Activated CD4-positive, alpha-beta T cell treated with anti-CD3 and anti-CD28 coated beads, Interleukin-2, amount 10 ng/mL, durations not matched to agents 24 days and 14 days (primary cell): ENCODE measurements at places on chromosomes 1 and 21. TPM values are rescaled to one million over a fixed set of nuclear protein-coding genes. Genes with fewer than 3 reads are reported as not detected.
A peak's percentile ranks its signal among the peaks of the same experiment; 100 is the strongest.

DNA sequence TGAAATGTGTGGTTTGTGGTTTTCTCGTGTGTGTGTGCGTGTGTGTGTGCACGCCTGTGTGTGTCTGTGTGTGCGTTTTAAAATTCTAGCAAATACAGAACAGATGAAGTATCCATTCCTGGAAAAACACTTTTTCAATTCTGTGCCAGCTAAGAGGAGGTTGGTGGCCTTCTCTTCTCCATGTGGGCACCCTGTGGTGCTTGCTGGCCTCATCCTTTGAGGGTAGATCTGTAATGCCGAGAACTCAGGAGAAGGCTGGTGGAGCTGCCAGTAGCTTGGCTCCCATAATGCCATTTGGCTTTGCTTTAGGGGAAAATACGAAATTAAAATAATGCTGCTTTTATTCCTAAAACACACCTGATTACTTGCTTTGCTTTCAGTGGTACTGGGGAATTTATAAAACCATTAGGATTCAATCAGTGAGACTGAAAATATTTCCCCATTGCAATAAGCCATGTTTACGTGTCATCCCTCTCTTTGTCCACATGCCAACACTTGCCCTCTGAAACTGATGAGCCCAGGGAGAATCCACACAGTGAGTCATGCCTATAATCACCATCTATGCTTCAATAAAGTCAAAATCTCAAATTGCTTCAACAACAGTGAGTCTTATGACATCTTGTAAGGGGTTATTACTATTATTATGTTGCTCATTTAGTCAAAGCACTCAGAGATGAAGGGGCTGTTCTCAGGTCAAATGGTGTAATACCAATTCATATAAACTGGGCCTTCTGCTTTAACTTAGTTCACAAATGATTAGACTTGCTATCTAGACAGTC lies 39.2 kb downstream of the ABCA4 start:
- peaks cover 30% of the 10 kb centered on the region for H3K27me3 ChIP-seq
- no peak overlapping the region for H3K27ac ChIP-seq
- no peaks in the 10 kb centered on the region for H3K36me3 ChIP-seq
- no peak for DNase-seq
- no peak overlapping the region for H3K4me3 ChIP-seq

DNA sequence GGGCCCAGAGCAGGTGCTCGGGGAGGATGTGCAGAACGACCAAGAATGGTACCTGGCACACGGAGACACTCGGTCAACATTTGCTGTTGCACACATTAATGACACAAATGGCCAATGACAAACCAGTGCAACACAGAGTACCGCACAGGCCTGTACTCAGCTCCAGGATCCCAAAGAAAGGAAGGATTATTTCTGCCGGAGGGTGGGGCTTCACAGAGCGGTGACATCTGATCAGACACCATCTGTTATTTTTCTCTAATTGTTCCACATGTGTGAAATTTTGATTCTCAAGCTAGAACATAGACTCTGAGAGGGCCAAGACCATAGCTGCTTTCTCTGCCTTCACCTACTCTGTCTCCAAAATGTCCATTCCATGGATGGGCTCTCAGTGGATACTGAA lies 100.4 kb downstream of the MRPL37 start:
- peaks cover 50% of the 10 kb centered on the region for H3K4me1 ChIP-seq
- DNase-seq, result no peak
- no peak overlapping the region for H3K27ac ChIP-seq
- no peaks in the 10 kb centered on the region for H3K27me3 ChIP-seq
- peaks cover 5% of the 10 kb centered on the region for H3K36me3 ChIP-seq
- H3K4me3 ChIP-seq, result no peak overlapping the region

GRCh38 chr1:33322109-33322508 lies 1.2 kb upstream of the A3GALT2 start:
- no peak for DNase-seq
- H3K4me3 ChIP-seq, result no peak overlapping the region
- H3K27me3 ChIP-seq, result peaks cover 3% of the 10 kb centered on the region
- no peaks in the 10 kb centered on the region for H3K4me1 ChIP-seq
- peaks cover 22% of the 10 kb centered on the region for H3K36me3 ChIP-seq

DNA sequence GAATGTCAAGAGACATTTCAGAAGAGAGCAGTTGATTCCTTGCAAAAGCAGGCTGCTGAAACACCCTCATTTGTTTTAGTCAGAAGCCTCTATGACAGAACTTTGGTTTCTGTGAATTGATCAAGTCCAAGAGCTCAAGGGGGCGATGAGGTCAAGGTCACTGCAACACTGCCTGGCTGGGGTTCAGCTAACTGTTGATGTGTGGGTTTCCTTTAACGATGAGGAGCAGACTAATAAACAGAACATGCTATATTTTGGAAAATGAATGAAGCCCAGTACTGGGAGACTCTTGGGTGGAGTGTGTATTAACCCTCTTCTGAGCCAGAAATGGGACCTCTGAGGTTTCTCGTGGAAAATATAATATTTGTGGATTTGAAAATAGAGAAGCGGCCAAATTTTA lies 109.3 kb downstream of the ZC3H11B start:
- H3K4me3 ChIP-seq, result no peak overlapping the region
- no peaks in the 10 kb centered on the region for H3K36me3 ChIP-seq
- no peak for DNase-seq
- H3K27ac ChIP-seq, result no peak overlapping the region
- peaks cover 2% of the 10 kb centered on the region for H3K27me3 ChIP-seq

DNA sequence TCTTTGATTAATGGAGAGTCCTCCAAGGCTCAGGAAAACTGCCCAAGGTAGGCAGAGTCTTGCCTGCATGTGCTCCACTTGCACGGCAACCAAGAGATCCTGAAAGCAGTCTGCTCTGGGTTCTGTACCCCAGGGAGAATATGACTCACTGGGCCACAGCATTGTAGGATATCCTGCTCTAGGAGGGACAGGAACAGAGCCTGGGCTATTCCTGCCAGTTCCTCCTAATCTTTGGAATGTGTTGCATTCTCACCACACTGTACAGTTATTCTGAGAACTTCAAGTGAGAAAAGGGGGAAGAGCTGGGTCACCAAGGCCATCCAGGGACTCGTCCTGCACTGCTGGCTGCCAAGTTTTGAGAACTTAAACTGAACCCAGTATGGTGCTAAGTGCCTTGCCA lies 278.5 kb downstream of the MATN1 start:
- H3K4me3 ChIP-seq, result no peak overlapping the region
- H3K27ac ChIP-seq, result no peak overlapping the region
- H3K36me3 ChIP-seq, result no peaks in the 10 kb centered on the region

DNA sequence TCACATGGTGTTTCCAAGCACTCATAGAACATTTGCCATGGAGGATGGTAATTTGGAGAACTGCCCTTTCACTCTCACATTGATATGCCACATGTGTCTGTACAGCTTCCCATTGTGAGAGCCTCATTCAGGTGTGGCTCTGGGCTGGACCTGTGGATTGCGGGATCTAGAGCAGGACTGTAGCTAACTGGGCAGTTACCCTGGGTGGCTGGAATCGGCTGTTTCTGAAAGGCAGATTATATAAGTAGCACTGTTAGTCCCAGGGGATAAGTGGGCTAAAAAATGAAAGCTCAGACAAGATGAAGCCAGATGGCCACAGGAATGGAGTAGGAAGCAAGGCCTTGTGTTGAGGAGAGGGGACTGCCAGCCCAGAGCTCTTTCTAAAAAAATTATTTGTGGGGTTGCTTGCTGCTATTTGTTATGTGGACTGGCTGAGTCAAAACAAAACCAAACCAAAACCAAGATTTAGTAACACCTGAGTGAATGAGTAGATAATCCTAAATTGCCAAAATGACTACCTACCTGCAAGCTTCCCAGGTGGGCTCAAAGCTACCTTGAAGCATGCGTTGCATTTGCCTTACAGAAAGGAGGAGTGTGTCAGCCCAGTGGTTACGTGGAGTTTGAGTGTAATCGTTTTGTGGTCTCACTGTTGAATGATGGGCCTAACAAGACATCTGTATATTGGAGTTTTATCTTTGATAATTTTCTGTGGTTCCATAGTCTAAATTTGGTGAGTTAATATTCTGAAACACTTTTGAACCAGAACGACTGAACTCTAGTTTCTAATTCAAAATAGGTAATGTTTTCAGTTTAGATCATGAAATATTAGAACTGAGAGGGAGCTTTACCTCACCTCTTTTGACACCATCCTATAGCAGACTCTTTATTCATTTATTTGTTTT lies 58.0 kb downstream of the SDCCAG8 start:
- no peak overlapping the region for H3K4me3 ChIP-seq
- H3K4me1 ChIP-seq, result peaks cover 6% of the 10 kb centered on the region
- H3K27ac ChIP-seq, result no peak overlapping the region
- peaks cover 7% of the 10 kb centered on the region for H3K36me3 ChIP-seq
- H3K27me3 ChIP-seq, result no peaks in the 10 kb centered on the region
- no peak for DNase-seq

GRCh38 chr21:45555557-45556301 lies 13.5 kb upstream of the SLC19A1 start:
- peaks cover under 1% of the 10 kb centered on the region for H3K27me3 ChIP-seq
- DNase-seq, result peak; percentile 84
- H3K27ac ChIP-seq, result peak overlapping the region; percentile 49
- H3K4me1 ChIP-seq, result peaks cover 18% of the 10 kb centered on the region
- H3K36me3 ChIP-seq, result no peaks in the 10 kb centered on the region

DNA sequence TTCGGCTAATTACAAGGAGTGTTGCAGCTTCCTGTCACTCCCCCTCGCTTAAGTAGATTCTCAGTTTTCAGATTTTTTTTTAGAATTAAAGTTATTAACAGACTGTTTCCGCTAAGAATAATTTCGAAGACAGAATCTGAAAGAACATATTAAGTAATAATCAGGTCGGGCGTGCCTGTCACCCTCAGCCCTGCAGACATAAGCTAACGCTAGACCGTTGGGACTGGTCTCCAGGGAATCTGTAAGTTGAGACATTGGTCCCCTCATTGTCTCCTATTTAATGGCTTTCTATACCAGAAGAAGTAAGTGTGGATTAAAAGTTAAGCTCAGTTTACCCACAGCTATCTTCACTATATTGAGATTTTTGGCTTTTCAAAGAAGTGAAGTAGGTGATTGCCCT lies 14.5 kb downstream of the NMNAT1 start:
- H3K36me3 ChIP-seq, result no peaks in the 10 kb centered on the region
- no peak for DNase-seq
- H3K27ac ChIP-seq, result no peak overlapping the region
- no peaks in the 10 kb centered on the region for H3K27me3 ChIP-seq
- no peak overlapping the region for H3K4me3 ChIP-seq

DNA sequence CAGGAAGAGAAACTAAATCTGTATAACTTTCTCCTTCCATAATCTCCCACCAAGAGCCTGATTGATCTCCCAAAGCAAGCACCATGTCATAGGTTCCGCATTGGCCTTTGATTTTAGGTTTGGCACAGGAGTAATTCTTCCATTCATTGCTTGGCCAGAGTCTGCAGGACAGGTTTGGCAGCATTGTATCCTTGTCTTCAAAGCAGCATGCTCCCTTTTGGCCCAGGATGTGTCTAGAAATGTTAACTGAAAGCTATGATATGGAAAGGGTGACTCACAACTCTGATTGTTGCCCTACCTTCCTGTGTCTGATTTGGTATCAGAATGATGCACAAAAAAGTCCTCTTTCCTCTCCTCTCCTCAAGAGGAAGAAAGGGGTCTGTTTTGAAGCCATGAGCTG lies 824.3 kb upstream of the PRMT6 start:
- H3K4me1 ChIP-seq, result no peaks in the 10 kb centered on the region
- H3K27ac ChIP-seq, result no peak overlapping the region
- DNase-seq, result no peak
- no peaks in the 10 kb centered on the region for H3K36me3 ChIP-seq
- no peaks in the 10 kb centered on the region for H3K27me3 ChIP-seq

DNA sequence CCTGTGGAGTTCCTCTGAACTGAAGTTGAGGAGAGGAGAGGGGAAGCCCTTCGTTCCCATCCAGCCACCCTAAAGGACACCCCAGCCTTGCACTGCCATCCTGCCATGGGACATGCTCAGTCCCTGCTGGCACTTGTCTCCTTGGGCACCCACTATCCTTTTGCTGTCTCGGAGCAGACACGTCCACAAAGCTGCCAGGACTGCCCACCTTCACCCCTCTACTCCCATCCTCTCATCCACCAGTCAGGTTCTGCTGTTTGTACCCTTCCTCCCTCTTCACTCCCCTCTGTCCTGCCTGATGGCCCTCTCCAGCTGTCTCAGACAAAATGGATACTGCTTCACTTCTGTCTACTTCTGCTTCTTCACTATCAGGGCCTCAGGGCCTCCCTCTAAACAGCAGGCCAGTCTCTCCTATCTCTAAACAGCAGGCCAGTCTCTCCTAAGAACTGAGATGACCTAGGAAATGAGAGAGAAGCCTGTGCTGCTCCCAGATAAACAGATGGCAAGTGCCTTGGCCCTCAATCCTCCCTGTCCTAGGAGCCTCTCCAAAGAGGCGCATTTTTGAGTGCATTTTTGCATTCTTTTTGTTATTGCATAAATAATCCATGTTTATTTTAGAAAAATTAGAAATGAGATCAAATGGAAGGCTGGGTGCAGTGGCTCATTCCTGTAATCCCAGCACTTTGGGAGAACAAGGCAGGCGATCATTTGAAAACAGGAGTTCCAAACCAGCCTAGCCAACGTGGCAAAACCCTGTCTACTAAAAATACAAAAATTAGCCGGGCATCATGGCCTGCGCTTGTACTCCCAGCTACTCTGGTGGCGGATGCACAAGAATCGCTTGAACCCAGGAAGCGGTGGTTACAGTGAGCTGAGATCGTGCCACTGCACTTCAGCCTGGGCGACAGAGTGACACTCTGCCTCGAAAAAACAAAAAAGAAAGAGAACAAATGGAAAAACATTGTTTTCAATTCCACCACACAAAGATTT lies 4.4 kb upstream of the PYCR2 start:
- DNase-seq, result peak; percentile 72
- peak overlapping the region; percentile 77 for H3K27ac ChIP-seq
- H3K4me3 ChIP-seq, result no peak overlapping the region

- peaks cover 19% of the 10 kb centered on the region for H3K4me1 ChIP-seq
- no peak overlapping the region for H3K27ac ChIP-seq
- no peaks in the 10 kb centered on the region for H3K27me3 ChIP-seq
- no peak for DNase-seq
- peaks cover 34% of the 10 kb centered on the region for H3K36me3 ChIP-seq
- H3K4me3 ChIP-seq, result no peak overlapping the region
These were observed 11.5 kb downstream of the TRAPPC3 start for GRCh38 chr1:36137776-36138175.

- H3K4me1 ChIP-seq, result peaks cover 15% of the 10 kb centered on the region
- no peaks in the 10 kb centered on the region for H3K27me3 ChIP-seq
- no peak within 1 kb of the TSS for H3K27ac ChIP-seq
- no peak for DNase-seq
- no peaks in the 10 kb centered on the region for H3K36me3 ChIP-seq
These were observed at the start of gene TIE1 for GRCh38 chr1:43300378-43301094. TSS of gene TIE1 (plus strand) at chr1:43300982. CDS start at chr1:43301072, 90 bp downstream.

- no peak overlapping the region for H3K4me3 ChIP-seq
- H3K27ac ChIP-seq, result no peak overlapping the region
These were observed 27.2 kb downstream of the CTTNBP2NL start for GRCh38 chr1:112423207-112423606.

ICOSLG gene
- 7.6 and 8.3 TPM in 2 replicates for total RNA-seq

GJC2 gene
- 0.69 and 0.96 TPM in 2 replicates for total RNA-seq

PRAMEF27 gene
- not detected in 2 replicates for total RNA-seq

FGR gene
- 0.19 and 0.21 TPM in 2 replicates for total RNA-seq

LAMC1 gene
- 0.30 and 0.33 TPM in 2 replicates for total RNA-seq

HEYL gene
- total RNA-seq, result not detected in 2 replicates

DTL gene
- total RNA-seq, result 90.4 and 99.5 TPM in 2 replicates

TFF3 gene
- total RNA-seq, result not detected in 2 replicates

BTG3 gene
- total RNA-seq, result 74.4 and 80.5 TPM in 2 replicates
